ENCODE measurements at places on chromosomes 2 and 18. TPM values are rescaled to one million over a fixed set of nuclear protein-coding genes. Genes with fewer than 3 reads are reported as not detected.
A peak's percentile ranks its signal among the peaks of the same experiment; 100 is the strongest.

DAPL1 gene
- not detected for polyA plus RNA-seq

SERPINB10 gene
- not detected for polyA plus RNA-seq

IKZF2 gene
- polyA plus RNA-seq, result 1.4 TPM

MATN3 gene
- polyA plus RNA-seq, result 6.0 TPM

APLF gene
- 1.5 TPM for polyA plus RNA-seq

SP140L gene
- 7.1 TPM for polyA plus RNA-seq

GREB1 gene
- polyA plus RNA-seq, result 3.3 TPM

GPR17 gene
- 0.39 TPM for polyA plus RNA-seq

DSG1 gene
- 0.10 TPM for polyA plus RNA-seq

HOXD1 gene
- not detected for polyA plus RNA-seq

ANKRD53 gene
- polyA plus RNA-seq, result 4.7 TPM

TMEM169 gene
- polyA plus RNA-seq, result 0.91 TPM

ZAP70 gene
- 1.5 TPM for polyA plus RNA-seq

GRCh38 chr2:238461491-238461890 is 34.8 kb downstream of the ASB1 start:
- no peaks in the 10 kb centered on the region for H3K4me1 ChIP-seq
- H3K36me3 ChIP-seq, result no peaks in the 10 kb centered on the region
- no peak for DNase-seq
- H3K4me3 ChIP-seq, result no peak overlapping the region

GRCh38 chr2:58239243-58239925 is 1.7 kb downstream of the FANCL start:
- H3K4me1 ChIP-seq, result peaks cover 5% of the 10 kb centered on the region
- no peaks in the 10 kb centered on the region for H3K36me3 ChIP-seq
- peak overlapping the region; percentile 78 for H3K4me3 ChIP-seq
- no peak overlapping the region for H3K27ac ChIP-seq
- DNase-seq, result no peak

DNA sequence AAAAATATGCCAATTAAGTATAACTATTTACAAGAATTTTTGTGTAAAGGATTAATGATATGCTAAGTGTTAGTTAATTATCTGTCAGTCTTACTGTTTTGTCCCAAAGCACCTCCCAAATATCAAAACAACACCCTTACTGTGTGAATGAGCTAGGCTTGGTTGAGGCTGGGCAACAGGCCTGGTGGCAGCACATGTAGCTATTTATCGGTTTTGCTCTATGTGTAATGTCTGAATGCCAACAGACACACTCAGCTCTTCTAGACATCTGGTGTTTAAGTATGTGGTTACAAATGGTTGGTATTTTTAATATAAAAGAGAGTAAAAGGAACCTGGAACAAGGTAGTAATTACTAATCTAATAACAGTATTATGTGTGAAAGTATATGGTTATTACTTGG is 175.3 kb downstream of the RAB3GAP1 start:
- no peak for DNase-seq
- no peak overlapping the region for H3K27ac ChIP-seq
- H3K27me3 ChIP-seq, result no peaks in the 10 kb centered on the region
- no peaks in the 10 kb centered on the region for H3K36me3 ChIP-seq
- no peaks in the 10 kb centered on the region for H3K4me1 ChIP-seq
- H3K4me3 ChIP-seq, result no peak overlapping the region

DNA sequence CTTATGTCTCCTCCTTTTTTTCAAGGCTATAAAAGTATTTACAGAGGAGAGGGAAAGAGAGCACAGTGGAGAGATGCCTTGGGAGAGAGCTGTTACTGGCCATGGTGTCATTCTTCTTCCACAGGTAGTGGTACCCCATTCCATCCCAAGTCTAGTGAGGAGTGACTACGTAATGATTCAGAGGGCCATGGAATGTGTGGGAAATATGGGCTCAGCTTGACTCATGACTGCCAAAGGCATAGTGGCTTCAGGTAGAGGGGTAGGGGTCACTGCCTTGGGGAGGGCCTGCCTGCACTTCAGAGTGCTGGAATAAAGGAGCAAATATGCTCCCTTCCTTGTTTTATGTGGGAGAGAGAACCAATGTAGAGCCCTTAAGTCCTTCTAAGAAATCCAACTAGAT is 620.6 kb downstream of the IRS1 start:
- no peak overlapping the region for H3K27ac ChIP-seq
- no peak for DNase-seq
- no peaks in the 10 kb centered on the region for H3K36me3 ChIP-seq
- H3K4me1 ChIP-seq, result no peaks in the 10 kb centered on the region

GRCh38 chr2:12455661-12456060 is 261.1 kb upstream of the TRIB2 start:
- DNase-seq, result no peak
- no peak overlapping the region for H3K4me3 ChIP-seq

- H3K27ac ChIP-seq, result no peak overlapping the region
- no peaks in the 10 kb centered on the region for H3K36me3 ChIP-seq
- H3K27me3 ChIP-seq, result no peaks in the 10 kb centered on the region
- no peak overlapping the region for H3K4me3 ChIP-seq
These were observed 151.8 kb upstream of the NABP1 start for GRCh38 chr2:191526091-191526490.

DNA sequence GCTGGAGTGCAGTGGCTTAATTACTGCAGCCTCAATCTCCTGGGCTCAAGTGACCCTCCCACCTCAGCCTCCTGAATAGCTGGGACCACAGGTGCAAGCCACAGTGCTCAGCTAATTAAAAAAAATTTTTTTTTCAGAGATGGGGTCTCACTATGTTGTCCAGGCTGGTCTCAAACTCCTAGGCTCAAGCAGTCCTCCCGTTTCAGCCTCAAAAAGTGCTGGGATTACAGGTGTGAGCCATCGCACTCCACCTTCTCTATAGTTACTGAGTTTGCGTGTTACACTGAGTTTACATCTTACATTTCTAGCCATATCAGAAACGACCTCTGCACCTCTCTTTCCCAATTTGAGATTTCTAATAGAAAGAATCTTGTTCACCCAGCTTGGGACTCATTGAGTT is 53.6 kb upstream of the EML4 start:
- DNase-seq, result no peak
- H3K36me3 ChIP-seq, result no peaks in the 10 kb centered on the region
- H3K4me1 ChIP-seq, result peaks cover 24% of the 10 kb centered on the region
- H3K27ac ChIP-seq, result no peak overlapping the region
- H3K27me3 ChIP-seq, result no peaks in the 10 kb centered on the region

- no peak for DNase-seq
- no peak overlapping the region for H3K27ac ChIP-seq
- H3K4me1 ChIP-seq, result no peaks in the 10 kb centered on the region
These were observed 117.1 kb downstream of the PRPF40A start for GRCh38 chr2:152600051-152600657.

GRCh38 chr2:4101936-4102335 is 398.6 kb downstream of the DCDC2C start:
- H3K4me1 ChIP-seq, result no peaks in the 10 kb centered on the region
- H3K27ac ChIP-seq, result no peak overlapping the region
- H3K36me3 ChIP-seq, result no peaks in the 10 kb centered on the region
- H3K4me3 ChIP-seq, result no peak overlapping the region
- no peak for DNase-seq
- no peaks in the 10 kb centered on the region for H3K27me3 ChIP-seq

- H3K4me1 ChIP-seq, result no peaks in the 10 kb centered on the region
- no peak overlapping the region for H3K27ac ChIP-seq
- H3K27me3 ChIP-seq, result no peaks in the 10 kb centered on the region
These were observed 58.2 kb upstream of the TFCP2L1 start for GRCh38 chr2:121343191-121343590.

DNA sequence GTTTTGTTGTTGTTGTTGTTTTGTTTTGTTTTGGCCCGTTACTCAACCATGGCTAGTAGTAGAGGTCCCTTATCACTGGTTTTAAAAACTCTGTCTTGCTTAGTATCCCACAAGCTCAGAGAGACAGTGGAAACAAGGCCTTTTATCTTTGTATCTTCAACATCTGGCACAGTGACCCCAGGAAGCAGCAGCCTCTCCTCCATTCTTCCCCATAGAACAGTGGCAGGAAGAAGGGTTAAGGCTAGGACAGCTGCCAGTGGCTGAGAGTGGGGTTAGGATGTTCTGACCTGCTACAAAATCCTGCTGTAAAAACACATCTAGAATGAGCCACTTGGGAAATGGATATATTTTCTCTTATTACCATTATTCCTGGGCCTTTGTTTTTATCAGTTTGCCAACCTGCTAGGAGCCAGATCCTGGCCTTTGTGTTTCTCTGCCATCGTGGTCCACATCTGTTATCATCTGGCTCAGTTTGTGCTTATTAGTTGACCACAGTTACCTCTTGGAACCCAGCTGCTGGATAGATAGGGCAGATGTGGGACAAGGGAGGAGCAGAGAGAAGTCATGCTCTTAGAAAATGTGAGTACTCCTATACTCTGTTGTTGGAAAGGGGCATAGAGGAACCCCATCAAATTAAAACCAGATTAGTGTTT is 246.8 kb downstream of the AGPS start:
- no peak overlapping the region for H3K4me3 ChIP-seq
- H3K36me3 ChIP-seq, result no peaks in the 10 kb centered on the region
- H3K27me3 ChIP-seq, result no peaks in the 10 kb centered on the region
- no peaks in the 10 kb centered on the region for H3K4me1 ChIP-seq
- H3K27ac ChIP-seq, result no peak overlapping the region

- no peaks in the 10 kb centered on the region for H3K4me1 ChIP-seq
- peaks cover 5% of the 10 kb centered on the region for H3K36me3 ChIP-seq
- no peak for DNase-seq
- no peak overlapping the region for H3K4me3 ChIP-seq
These were observed 25.2 kb downstream of the PDIA6 start for GRCh38 chr2:10787176-10787968.

GRCh38 chr2:196249860-196250259 is 78.5 kb upstream of the STK17B start:
- peaks cover 21% of the 10 kb centered on the region for H3K4me1 ChIP-seq
- no peaks in the 10 kb centered on the region for H3K27me3 ChIP-seq
- DNase-seq, result peak; percentile 16
- no peaks in the 10 kb centered on the region for H3K36me3 ChIP-seq
- peak overlapping the region; percentile 30 for H3K27ac ChIP-seq

GRCh38 chr2:177348733-177349693 is 43.6 kb upstream of the AGPS start:
- H3K27ac ChIP-seq, result no peak overlapping the region
- no peak overlapping the region for H3K4me3 ChIP-seq
- DNase-seq, result no peak
- peaks cover 19% of the 10 kb centered on the region for H3K4me1 ChIP-seq
- H3K36me3 ChIP-seq, result no peaks in the 10 kb centered on the region

DNA sequence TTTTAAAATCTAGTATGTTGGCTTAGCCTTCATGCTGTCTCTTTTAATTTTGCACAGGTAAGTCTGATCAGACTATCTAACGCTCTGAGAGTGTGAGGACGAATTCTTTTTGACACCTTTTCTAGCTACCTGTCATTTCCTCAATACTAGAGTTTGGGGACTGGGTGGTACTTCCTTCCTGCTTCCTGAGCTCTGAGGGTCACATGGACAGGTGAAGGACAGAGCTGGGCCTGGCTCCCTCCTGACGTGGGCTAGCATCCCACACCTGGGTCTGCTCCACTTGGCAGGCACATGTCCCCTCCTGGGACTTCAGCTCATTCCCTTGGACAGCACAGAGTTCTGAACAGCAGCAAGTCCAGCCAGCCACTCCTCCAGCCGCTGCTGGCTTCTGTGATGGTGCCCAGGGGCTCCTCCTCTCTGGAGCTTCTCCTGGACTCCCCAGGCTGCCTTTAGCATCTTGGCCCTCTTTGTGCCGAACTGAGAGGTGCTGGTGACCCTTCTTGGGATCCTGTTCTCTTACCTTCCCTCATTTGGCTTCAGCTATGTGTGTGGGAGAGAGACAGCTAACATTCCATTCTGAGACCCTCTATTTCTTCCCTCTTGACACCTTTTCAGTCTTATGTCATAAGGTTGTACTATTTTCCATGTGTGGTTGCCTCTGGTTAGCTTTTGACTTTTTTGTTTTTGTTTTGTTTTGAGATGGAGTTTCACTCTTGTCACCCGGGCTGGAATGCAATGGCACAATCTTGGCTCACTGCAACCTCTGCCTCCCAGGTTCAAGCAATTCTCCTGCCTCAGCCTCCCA is 106.9 kb downstream of the B3GNT2 start:
- peaks cover 26% of the 10 kb centered on the region for H3K4me1 ChIP-seq
- H3K27me3 ChIP-seq, result no peaks in the 10 kb centered on the region
- H3K36me3 ChIP-seq, result no peaks in the 10 kb centered on the region
- no peak overlapping the region for H3K4me3 ChIP-seq

DNA sequence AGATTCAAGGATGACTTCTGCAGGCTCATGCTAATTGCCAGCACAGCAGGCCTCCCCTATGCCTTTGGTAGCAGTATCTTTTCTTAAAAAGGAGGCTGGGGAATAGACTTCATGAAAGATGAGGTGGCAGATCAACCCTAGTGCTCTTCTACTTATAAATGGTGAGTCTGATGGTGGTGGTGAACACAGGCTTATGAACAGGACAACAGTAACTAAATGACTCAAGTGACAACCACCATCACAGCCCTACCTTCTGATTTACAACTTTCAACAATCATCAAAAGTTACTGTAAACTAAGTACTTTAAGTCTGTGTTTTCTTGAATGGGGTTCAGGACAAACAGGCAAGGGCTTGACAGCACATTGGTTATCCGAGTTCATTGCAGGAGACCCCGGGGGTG is 39.3 kb downstream of the PAIP2B start:
- H3K27ac ChIP-seq, result no peak overlapping the region
- DNase-seq, result no peak
- no peaks in the 10 kb centered on the region for H3K4me1 ChIP-seq
- H3K4me3 ChIP-seq, result no peak overlapping the region
- no peaks in the 10 kb centered on the region for H3K36me3 ChIP-seq

- no peaks in the 10 kb centered on the region for H3K36me3 ChIP-seq
- no peaks in the 10 kb centered on the region for H3K4me1 ChIP-seq
- H3K27me3 ChIP-seq, result no peaks in the 10 kb centered on the region
- no peak overlapping the region for H3K27ac ChIP-seq
- no peak for DNase-seq
- no peak overlapping the region for H3K4me3 ChIP-seq
These were observed 68.0 kb upstream of the CRIM1 start for GRCh38 chr2:36287363-36288275.

DNA sequence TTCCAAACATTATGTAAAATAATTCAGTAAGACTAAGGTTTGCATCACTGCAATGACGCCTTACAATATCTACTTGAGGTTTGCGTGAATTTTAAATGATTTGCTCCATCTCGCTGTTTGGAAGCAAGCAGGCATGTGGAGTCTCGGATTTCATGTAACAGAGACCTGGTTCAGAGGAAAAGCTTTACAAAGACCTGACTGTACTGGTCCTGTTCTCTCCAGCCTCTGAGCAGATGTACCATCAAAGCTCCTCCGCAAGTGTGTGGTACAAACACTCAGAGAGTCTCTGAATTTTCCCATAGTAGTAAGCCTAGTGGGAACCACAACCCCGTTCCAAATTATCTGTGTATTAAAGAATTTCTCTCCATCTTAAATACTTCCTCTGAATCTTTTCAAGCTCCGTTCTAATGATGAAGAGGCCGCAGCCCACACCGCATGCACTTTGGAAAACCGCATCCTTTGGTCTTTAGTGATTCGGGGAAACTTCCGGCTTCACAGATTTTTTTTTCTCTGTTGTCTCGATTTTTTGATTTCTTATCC is 728.1 kb upstream of the SOX11 start:
- no peak for DNase-seq
- no peak overlapping the region for H3K27ac ChIP-seq
- H3K4me3 ChIP-seq, result no peak overlapping the region
- H3K36me3 ChIP-seq, result no peaks in the 10 kb centered on the region
- H3K27me3 ChIP-seq, result no peaks in the 10 kb centered on the region

Data from hepatocyte (in vitro differentiated cells).